ENCODE measurements at places on chromosomes 1 and 21.

GRCh38 chr1:166947398-166948043, 27.8 kb downstream of the ILDR2 start:
- DNase-seq, result peak; percentile 50

DNA sequence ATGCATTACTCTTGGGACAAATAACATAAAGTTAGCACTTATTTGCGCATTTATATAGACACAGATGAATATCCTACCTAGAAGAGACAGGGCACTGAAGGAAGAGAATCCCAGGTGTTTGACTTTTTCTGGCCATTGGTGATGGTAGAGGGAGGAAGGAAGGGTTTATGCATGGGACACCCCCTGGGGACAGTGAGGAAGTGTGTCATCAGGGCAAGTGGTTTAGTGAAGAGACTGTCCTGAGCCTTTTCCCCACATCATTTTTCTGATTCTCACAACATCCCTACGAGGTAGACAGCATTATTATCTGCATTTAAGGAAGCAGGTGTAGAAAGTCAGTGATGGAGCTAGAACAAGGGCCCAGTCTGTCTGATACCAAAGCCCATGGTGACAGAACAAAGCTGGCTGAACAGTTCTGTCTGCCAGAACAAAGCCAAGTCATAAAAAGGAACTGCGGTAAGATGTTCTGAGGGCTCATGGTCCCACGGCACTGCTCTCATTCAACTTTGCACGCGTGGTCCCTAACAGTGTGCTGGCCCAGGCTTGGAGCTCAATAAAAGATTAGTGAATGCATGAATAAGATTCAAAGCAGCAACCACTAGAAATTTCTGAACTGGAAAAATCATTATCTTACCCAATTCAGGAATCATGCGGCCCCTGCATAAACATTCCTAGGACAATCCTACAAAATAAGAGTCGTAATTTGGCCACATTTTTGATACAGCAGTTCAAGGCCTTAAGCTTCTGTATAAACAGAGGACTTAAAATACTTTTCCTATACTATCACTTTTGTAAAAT, 12.2 kb upstream of the CDC42BPA start:
- peak; percentile 66 for DNase-seq

DNA sequence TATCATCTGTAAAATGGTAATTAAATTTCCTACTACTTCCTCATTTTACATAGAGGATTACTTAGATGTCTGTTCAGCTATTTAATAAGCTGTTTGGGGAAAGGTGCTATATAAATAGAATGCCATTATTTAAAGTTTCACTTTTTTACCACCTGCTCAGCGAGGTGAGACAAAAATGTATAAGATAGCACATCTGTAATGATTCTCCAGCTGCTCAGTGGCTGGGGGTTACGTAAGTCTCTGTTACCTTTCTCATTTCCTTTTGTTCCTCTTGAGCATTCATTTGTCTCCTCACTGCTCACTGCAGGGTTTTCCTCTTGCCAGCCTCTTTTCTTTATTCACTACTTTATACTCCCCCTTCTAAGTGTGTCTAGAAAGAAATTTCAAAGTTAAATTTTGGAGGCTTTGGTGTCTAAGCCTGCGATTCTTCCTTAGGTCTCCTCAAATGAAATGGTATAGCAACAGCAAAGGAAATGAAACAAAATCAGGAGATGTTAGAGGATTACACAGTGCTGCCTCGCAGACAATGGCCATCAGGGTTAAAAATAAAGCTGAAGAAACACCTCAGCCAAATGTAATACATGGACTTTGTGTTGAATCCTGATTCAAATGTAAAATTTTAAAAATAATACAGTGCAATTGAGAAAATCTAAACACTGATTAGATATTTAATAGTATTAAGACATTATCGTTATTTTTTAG, 6.8 kb downstream of the RGS8 start:
- DNase-seq, result no peak

GRCh38 chr1:26023826-26024225, 2.3 kb downstream of the EXTL1 start:
- DNase-seq, result no peak

GRCh38 chr1:170664093-170664827, at the start of gene PRRX1:
TSS of gene PRRX1 (plus strand) at chr1:170664131. CDS start at chr1:170664219, 88 bp downstream.
- no peak for DNase-seq

DNA sequence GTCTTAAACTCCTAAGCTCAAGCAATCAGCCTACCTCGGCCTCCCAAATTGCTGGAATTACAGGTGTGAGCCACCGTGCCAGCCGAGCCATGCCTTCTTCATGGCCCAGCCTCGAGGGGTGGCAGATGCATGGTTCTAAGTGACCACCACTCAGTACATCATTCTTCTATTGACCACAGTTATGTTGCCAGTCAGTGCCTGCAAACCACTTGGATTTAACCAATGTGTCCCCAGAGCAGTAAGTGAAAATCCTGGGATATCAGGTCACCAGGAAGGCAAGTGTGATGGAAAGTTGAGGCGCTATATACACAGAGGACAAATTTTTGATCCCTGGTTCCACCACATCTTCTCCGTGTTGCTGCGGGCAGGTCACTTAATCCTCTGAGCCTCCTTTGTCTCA, 37.0 kb upstream of the RD3 start:
- DNase-seq, result no peak

- DNase-seq, result no peak
Observed at GRCh38 chr1:244705261-244706234, 52.6 kb downstream of the DESI2 start.

DNA sequence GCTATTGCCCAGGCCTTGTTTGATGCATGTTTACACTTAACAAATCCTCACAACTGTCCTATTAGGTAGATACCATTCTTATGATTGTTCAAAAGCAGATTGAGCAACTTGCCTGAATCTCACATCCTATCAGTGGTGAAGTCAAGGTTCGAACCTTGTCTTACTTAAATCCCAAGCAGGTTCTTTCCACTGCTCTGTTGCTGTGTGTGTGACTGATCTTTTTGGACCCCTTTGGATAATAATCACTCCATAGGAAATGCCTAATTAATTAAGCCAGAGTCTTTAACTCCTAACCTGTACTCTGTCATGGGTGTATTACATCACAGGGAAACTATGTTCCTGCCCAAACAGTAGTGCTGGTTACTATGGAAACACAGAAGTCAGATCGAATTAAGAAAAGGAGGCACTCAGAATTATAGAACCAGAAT, 84.2 kb downstream of the SPATA46 start:
- no peak for DNase-seq

DNA sequence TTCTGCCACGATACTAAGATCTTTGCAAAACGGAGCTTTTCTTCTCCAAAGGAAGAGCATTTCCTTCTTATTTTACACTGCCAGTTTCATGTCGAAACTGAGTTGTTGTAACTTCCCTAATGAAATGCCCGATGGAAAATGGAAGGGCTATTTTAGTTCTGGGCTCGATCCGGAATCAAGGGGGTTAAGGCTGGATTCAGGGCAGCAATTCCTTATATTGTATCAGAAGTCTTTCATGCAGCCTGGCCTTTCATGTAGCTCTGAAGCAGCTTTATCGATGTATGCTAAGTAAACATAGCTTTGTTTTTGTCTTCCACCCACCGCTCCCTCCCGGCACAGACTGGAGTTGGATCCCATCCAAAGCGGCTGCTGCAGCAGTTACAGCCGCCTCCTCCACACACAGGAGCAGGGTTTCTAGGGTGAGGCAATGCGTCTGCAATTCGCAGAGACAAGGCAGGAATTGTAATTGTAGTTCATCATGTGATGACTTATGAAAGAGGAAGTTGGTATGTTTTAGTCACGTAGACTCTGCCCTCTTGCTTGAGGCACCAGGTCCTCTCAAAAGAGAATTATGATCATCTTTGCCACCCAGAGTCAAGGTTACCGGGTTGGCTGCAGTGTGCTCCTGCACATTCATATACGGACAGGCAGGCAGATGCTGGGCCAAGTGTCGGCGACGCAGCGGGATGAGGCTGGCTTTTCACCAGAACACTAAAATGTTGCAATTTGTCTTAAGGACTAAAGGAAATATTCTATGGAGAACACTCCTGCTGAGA, 2.6 kb upstream of the IRF2BP2 start:
- peak; percentile 99 for DNase-seq

DNA sequence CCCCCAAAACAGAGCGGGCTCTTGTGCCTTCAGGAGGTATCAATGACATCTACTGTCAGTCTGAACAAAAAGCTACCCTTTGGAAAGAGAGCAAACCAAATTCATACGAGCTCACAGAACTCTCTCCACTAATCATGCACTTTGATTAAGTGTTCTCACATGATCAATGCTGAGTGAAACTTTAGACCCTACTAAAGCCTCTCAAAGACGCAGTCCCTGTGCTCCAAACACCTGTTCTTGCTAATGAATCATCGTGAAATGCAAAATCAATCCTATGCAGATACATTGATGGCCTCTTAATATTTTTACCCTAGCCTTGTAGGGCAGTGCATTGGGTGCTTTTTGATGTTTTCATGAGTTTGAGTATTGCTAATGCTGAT, 113.4 kb downstream of the ZBTB18 start:
- no peak for DNase-seq

DNA sequence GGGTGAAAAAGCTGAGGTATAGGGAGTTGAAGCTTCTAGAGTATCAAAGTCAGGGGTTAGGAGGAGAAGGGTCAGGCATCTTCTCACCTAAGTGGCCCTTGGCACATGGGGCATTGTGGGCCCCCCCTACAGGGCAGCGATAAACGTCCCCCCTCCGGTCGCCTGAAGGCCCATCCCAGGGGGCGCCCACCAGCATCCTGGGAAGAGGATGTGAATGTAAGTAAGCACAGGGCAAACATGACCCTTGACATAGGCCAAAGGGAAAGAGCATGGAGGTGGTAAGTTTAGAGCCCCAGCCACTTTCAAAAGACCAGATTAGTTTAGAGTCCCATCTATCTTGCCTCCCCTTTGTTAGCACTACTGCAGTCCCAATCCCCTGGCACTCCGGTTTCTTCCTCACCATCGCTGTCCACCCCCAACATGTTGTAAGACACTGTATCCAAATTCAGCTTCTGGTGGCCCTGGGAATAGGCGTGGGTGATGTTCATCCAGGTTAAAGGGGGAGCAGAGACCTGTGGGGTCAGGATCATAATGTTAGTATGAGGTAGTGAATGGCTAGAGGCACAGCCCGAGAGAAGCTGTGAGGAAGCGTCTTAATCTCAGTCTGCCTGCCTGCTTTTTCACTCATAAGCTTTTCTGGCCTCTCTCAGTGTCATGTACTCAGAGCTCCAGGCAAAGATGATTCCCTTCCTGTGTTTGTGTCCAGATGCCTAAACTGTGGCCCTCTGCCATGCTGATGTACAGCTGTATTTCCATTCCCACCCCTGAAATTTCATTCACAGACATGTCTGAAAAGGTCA, 2.7 kb downstream of the ITGA10 start:
- DNase-seq, result peak; percentile 52

- no peak for DNase-seq
Observed at GRCh38 chr1:46611691-46612221, 4.9 kb downstream of the MOB3C start.

Measured in umbilical cord (tissue), 2 donors.